AG08396 (cell line): ENCODE measurements at places on chromosomes 6 and 20.

DNA sequence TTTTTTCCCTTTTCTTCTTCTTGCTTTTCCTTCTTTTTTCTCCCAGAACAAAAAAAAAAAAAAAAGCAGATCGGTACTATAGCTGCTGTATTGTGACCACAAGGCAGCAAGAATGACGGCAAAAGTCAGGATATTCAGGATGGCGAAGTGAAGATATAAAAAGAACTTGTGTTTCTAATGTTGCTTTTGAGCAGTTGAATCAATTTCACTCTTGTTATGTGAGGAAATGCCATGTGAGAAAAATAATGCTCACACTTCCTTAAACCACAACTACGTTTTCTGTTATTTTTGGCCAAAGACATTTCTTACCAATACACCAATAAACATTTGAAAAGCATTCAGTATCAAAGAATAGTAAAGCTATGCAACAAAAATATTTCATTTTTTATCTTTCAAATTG is 510.5 kb downstream of the HACE1 start:
- DNase-seq, result no peak

- peak; percentile 84 for DNase-seq
Measured at GRCh38 chr6:158818581-158819212, 471 bp downstream of the EZR start.

- no peak for DNase-seq
Measured at GRCh38 chr6:20706939-20707485, 172.8 kb downstream of the CDKAL1 start.

DNA sequence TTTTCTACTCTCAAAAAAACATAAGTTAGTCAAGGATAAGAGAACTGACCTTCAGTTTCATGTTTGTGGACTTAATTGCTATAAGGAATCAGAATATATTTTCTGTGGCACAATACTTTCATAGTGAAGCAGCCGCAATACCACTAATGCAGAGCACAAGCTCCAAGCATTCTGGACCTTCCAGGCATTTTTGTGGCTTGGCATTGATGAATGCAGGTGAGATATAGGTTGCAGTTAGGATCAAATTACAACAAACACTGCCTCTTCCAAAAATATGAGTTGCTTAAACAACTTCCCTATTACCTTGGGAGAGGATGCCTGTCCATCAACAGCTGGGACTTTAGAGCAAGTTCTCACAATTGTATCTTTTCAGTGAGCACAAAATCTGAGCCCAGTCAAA is 162.8 kb upstream of the RSPO3 start:
- DNase-seq, result no peak

DNA sequence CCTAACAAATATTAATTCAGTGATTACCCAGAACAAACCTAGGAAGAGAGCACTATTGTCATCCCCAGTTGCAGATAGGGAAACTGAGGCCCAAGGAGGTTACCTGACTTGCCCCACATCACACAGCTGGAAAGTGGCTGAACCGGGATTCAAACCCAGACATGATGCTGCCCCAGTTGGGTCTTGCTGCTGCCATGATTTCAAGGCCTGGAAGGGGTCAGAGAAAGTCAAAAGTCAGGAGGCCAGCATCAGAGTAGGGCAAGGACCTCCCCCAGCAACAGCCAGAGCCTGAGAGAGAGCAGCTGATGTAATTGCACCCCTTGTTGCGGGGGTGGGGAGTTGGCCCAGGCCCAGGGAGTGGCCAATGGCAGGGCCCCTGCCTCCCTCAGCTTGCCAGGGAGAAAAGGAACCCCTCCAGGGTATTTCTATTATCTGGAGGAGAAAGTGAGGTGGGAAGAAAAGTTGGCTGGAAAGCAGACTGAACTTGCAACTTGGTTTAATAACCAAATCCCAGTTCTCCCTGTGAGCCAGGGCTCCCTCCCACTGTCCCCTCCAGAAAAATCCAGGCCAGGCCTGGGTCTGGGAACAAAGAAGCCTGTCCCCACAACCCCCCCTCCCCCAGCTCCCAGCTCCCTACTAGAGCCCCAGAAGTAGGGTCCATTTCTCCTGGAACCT is 83.6 kb downstream of the MRPL14 start:
- DNase-seq, result no peak

DNA sequence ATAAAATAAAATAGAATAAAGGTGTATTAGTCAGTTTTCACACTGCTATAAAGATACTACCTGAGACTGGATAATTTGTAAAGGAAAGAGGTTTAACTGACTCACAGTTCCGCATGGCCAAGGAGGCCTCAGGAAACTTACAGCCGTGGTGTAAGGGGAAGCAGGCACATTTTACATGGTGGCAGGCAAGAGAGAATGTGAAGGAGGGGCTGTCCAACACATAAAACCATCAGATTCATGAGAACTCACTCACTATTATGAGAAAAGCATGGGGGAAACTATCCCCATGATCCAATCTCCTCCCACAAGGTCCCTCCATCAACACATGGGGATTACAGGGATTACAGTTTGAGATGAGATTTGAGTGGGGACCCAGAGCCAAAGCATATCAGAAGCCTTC is 41.1 kb upstream of the BCAS1 start:
- DNase-seq, result no peak

GRCh38 chr6:113894712-113895674 is 37.8 kb downstream of the MARCKS start:
- DNase-seq, result no peak

DNA sequence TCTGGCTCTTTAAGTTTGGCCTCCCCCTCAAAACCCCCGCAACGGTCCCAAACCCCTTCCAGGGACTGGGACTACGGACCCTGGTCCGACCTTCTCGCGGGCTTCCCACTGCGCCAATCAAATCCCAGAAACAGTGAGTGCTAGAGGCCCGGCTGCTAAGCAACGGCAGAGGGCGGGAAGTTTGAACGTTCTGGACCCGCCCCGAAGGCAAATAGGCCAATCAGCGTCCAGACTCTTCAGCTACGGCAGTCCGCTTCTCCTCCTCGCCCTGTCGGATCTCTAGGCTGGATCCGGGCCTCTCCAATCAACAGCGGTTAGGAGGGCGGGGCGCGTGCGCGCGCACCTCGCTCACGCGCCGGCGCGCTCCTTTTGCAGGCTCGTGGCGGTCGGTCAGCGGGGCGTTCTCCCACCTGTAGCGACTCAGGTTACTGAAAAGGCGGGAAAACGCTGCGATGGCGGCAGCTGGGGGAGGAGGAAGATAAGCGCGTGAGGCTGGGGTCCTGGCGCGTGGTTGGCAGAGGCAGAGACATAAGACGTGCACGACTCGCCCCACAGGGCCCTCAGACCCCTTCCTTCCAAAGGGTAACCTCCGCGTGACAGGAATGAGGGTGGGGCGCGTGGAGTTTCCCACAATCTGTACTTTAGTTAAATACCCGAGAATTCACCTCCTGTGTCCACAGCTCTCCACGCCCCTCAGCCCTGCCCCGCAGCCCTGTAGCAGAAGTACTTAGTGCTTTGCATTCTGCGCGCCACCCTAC is at the start of gene MSH5:
Gene MSH5, plus strand, starts transcription at position 367 of the 758 bp plus-strand sequence. CDS start 462 bp downstream, outside the sequence.
- DNase-seq, result peak; percentile 98

DNA sequence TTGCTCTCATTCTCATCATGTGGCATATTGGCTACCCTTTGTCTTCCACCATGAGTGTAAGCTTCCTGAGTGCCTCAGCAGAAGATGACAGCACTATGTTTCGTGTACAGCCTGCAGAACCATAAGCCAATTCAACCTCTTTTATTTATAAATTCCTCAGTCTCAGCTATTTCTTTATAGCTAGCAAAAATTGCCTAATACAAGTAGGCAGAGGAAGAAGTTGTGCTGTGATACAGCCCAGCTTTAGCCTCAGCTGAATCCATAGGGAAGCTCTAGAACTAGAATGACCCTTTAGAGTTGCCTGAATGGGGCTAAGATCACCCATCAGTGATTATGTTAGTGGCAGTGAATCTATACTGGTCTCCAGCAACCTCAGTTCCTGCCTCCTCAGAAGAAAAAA is 19.0 kb upstream of the SERINC1 start:
- DNase-seq, result no peak

- no peak for DNase-seq
Measured at GRCh38 chr20:5192570-5193431, 66.0 kb downstream of the CDS2 start.

DNA sequence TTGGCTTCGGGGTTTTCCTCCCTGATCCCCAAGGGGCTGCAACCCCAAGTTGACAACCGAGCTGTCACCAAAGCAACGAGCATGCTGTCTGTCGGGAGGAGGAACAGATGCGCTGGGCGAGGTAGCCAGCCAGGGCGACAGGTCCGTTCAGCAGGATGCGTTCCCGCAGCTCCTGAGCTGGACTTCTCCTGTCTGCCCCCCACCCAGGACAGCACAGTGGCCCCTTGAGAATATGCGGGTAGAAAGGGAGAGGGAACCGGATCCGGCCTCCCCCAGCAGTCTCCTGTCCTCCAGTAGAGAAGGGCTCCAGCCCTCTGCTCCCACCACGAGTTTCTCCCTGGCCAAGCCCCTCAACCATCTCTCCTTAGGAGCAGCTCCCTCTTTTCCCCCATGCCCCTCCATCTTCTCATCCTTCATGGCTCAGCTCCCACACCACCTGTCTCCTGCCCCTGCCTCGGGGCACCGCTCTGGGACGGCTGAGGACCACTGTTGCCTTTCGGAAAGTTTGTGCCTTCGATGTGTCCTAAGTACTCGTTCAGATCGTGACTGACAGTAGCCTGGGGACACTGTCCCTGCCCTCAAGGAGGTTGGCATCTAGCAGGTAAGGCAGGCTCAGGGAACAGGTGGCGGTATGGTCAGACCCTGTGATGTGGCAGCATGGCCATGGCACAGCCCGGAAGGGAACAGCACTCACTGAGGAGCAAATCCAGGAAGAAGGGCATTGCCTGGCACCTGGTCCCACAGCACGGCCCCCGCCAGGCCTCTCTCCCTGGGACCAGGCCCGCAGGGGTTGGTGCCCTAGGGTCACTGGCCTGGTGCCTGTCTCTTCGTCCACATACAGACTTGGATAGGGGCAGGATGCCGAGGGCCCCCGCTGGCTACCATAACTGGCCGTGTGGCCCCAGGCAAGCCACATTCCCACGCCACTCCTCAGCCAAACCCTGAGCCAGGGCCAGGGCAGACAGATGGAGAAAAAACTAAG is 96.3 kb downstream of the ASXL1 start:
- no peak for DNase-seq

GRCh38 chr20:4795394-4795793 is 73.7 kb downstream of the PRND start:
- DNase-seq, result peak; percentile 78

DNA sequence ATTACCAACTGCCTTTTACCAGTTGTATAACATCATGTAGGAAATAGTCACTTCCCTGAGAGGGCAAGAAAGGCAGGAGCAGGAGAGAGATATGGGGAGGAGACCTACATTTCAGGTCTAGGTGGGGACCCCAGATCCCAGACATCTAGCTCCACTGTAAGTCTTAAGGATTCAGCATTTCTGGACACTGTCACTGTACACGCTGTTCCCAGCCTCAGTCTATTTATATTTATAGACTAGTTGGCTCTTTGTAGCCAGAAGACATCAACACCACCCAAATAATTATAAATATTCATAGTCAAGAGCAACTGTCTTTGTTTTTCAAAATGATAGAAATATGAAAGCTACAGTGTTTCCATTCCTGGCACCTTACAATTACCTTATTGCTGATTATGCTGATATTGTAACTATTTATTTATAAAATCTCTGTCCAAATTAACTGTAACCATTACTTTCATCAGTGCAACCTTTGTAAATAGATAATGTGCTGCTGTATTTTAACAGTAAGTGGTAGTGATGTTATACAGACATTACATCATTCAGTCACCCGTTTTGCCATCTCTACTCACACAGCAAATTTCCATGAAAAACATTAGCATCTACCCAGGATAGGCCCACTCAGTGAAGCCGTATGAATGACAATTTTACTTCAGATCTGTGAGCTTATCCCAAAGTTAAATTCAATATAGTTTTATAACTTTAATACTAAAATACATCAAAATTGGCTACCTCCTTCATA is 162.8 kb downstream of the PTPRK start:
- no peak for DNase-seq

DNA sequence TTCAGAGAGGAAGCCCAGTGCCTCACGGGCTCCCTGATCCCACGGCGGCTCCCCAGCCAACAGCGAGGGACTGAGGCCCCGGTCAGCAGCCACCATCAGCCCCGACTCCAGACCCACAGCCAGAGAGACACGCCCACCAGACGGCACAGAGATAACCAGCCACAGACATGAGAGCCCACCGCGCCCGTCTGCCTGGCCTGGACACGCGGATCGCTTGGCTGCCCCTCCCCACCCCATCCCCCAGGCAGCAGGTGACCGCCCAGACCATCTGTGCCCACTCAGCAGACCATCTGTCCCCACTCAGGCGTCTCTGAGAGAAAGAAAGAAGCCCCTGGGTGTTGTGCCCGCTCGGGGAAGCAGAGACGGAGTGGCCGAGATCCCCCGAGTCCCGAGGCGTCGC is 55.5 kb upstream of the CHRNA4 start:
- DNase-seq, result no peak

- DNase-seq, result no peak
Measured at GRCh38 chr20:58981628-58982364, 740 bp downstream of the NELFCD start.

- no peak for DNase-seq
Measured at GRCh38 chr6:133953634-133954415, 801 bp downstream of the TBPL1 start.

- no peak for DNase-seq
Measured at GRCh38 chr6:105313211-105313610, 89.7 kb downstream of the PREP start.

DNA sequence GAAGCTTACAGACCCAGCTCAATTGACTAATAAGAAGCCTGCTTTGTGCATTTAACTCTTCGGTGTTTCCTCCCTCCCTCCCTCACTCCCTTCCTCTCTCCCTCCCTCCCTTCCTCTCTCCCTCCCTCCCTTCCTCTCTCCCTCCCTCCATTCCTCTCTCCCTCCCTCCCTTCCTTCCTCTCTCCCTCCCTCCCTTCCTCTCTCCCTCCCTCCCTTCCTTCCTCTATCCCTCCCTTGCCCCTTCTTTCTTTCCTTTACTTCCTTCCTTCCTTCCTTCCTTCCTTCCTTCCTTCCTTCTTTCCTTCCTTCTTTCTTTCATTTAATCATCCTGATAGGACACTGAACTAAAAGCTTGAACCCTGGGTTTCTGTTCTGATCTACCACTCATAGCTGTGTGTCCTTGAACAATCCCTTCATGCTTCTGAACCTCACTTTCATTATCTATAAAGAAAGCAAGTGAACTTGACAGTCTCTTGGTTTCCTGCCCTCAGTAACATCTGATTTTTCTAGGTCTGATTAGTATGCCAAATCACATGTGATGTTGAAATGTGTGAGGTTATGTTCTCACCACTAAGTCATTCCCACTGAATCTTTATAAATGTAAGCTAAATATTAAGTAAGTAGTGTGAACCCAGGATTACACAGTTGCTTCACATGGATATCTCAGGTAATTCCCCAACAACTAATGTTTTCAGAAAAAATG is 132.3 kb upstream of the BMP2 start:
- no peak for DNase-seq
